K562 (cell line): ENCODE measurements at places on chromosomes 2 and 18.

GRCh38 chr18:77115192-77115953 lies 17.2 kb downstream of the MBP start:
- DNase-seq: no peak

DNA sequence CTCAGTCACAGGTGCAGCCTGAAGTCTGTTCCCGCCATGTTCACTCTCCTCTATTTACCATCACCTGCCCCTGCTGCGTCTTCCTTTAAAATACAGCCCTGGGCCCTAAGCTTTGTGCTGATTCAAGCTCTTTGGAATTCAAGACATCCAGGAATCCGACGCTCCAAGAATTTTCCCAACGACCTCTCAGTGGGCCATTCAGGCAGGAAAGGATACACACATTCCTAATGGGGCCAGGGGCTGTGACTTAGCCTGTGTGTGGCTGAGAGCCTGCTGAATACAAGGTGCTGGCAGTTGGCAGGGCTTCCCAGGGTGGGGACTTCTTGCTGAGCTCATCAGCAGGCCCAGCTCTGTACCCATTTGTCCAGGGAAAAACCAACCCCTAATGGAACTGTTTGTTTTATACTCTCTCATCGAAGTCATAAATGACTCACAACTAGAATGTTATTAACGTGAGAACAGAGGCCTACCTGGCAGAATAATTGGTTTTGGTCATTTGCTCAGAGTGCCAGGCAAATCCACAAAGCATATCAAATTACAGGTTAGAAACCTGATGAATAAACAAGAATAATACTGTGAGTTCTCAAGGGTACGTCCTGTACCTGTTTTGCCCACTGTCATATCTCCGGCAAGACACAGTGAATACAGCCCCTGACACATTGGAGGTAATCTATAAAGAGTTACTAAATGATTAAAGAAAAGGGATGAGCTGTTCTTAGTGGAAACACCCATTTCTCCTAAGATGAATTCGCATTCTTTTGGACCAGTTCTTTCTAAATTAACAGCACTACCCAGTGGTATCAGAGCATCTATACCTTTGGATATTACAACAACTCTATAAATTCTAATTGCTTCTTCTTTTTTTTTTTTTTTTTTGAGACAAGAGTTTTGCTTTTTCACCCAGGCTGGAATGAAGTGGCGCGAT lies 12.6 kb upstream of the KCMF1 start:
- no peak for DNase-seq

DNA sequence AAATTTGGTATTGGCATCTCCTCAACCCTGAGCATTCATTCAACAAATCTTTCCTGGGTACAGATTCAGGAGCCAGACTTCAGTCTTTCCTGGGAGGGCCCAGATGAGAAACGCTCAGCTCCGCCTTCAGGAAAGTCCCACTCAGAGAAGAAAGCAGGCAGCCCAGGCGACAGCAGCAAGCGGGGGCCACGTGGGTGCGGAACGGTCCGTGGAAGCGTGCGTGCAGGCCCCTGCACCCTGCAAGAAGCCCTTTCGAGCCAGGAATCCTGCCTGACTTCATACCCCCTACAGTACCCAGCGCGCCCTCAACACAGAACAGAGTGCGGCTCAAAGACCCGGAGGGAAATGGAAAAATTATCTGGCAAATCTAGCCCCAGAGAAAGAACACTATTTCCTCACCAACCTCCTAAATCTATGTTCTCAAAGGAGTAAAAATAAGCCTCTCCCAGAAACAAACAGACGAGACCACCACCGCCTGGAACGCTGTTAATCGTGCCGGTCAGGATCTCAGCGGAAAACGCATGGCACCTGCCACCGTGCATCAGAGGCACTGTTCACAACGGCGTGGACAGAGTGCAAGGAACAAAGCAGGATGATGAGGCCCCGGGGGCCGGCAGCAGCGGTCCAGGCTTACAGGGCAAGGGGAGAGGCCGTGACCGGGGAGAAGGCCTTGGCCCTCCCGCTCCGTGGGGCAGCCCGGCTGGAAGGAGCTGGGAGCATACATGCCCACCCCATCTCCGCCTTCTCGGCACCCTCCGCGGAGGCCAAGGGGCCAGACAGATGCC lies 318.3 kb downstream of the EIPR1 start:
- DNase-seq: no peak

DNA sequence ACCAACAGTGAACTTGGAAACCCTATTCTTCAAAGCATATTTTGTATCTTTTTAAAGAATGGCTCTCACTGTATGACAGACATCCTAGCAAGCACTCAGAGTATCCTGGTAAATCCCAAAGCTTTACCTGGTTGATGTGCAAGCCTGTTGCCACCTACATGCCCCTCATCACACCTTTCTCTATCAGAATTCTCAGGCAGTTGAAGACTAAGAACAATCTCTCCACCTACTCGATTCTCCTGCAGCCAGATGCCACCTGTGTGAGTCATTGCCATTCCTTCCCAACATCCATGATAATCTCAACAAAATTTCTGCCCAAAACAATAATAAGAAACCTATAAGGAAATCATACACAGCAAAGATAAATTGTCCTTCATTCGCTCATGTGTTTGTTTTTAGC lies 659.8 kb downstream of the BCL11A start:
- no peak for DNase-seq

- no peak for DNase-seq
These were observed 118.2 kb downstream of the MTCL1 start for GRCh38 chr18:8823530-8823929.

DNA sequence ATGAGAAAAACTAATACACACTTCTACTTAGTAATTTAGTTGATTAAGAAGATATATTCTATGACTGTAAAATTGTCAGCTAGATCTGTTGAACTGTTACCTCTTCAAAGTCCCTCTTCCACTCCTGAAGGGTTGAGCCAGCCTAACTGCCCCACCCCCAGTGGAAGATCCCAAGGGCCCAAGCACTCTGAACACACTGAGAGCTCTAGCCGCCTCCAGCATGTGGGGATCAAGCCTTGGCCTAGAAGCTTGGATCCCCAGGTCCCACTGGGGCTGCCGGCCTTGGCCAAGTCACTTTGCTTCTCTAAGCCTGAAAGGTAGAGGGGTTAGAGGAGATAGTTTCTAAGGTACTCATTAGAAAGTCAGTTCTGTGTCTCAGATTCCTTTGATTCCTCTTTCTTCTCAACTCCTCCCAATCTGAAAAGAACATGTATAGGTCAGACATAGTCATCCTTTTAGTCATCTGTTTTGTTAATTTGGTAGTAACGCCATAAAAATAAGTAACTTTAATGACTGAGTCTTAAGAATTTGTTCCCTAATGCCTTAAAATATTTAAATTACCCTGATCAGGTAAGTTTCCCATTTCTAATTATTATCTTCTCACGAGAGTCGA lies 5.6 kb downstream of the CPSF3 start:
- DNase-seq: no peak

DNA sequence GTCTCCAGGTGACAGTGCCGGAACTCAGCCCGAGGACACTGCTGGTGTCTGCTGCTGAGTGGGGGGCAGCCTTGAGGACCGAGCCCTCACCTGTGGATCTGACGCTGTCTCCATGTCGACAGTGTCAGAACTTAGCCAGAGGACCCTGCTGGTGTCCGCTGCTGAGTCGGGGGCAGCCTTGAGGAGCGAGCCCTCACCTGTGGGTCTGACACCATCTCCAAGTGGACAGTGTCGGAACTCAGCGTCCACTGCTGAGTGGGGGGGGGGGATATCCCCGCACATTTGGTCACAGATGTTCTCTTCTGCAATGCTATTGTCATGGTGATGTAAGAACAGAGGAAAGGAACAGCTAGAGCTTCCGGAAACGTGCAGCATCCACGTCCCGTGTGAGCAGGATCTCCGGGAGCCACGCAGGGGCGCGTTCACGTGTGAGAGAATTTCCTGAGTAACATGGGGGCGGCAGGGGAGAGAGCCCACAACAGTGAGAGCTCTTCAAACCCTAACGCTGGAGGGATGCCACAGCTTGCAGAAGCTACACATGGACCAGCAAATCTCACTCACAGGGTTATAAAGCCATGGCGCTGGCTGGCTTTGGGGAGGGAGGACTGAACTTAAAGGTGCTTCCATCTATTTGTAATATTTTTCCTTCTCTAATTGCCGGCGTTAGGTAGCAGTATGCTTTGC lies 250.7 kb upstream of the SALL3 start:
- DNase-seq: no peak

DNA sequence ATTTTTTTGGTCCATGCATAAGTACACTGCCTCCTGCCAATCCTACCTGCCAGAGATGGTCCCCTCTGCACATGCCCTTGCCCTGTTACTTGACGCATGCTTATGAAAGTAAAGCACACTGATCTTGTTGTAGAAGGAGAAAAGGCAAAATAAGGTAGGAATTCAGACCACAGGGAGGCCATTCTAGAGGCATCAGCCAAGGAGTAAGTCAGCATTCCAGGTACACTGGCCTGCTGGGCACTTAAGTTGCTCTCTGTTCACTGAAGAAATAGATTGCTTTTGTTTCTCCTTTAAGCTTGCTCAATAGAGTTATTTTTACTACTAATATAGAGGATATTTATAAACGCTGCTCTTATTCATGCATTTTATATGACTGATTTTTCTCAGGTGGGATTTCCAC lies 604.4 kb downstream of the TDRD15 start:
- no peak for DNase-seq

- no peak for DNase-seq
These were observed 30.1 kb upstream of the MC5R start for GRCh38 chr18:13793819-13794218.

DNA sequence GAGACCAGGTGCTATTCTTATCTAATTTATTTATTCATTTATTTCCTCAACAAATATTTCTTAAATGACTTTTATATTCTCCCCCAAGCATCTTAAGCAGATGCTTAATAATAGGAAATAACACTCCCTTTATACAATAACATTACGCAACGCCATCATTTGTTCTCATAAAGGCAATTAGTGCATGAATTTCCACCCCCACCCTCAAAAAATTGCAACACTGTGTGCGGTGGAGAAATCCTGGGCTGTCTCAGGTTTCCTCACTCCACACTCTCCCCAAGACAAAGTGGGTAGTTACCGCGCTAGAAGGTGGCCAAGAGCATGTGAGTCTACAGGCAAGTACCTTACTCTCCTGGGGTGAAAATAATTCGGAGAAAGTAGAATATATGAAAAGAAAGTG lies 37.0 kb upstream of the CTDP1 start:
- no peak for DNase-seq

GRCh38 chr2:66851449-66851872 lies 416.5 kb downstream of the MEIS1 start:
- DNase-seq: no peak

GRCh38 chr2:143577489-143577888 lies 448.3 kb downstream of the ARHGAP15 start:
- no peak for DNase-seq

GRCh38 chr18:39909706-39910105 lies 2045.3 kb upstream of the PIK3C3 start:
- no peak for DNase-seq

DNA sequence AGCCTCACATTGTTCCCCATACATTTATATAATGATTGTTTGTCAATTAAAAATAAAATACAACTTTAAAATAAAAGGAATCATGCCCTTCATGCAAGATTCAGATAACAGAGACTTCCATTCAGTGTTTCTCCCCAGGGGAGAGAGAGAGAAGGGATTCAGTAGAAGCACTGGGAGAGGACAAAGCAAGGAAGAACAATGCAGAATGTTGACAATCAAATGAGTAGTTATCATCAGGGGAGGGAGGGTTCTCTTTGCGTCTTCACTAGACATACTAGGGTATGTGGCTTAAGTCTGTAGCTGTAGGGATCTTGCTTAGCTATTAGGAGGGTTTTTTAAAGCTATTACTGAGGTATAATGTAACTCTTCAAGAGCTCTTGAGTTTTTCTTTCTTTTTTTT lies 30.7 kb downstream of the FSHR start:
- DNase-seq: no peak

GRCh38 chr2:234051374-234052070 lies 1.0 kb downstream of the SPP2 start:
- no peak for DNase-seq

DNA sequence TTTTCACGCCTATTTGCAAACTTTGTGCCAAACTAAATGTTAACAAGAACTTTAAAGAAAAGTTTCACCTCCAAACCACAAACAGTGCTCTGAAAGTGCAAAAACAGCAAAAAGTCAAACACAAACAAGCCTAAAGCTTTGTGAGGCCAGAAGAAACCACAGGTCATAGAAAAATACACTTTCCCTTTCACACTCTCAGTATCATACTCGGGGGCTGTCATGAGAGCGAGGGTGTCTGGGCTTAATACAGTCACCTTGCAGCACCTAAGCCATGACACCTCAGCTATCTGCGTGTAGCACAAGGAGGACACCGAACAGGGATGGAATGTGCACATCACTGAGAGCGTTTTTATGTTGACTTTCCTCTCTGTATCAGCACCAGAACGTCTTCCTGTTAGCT lies 26.6 kb upstream of the SEH1L start:
- no peak for DNase-seq

DNA sequence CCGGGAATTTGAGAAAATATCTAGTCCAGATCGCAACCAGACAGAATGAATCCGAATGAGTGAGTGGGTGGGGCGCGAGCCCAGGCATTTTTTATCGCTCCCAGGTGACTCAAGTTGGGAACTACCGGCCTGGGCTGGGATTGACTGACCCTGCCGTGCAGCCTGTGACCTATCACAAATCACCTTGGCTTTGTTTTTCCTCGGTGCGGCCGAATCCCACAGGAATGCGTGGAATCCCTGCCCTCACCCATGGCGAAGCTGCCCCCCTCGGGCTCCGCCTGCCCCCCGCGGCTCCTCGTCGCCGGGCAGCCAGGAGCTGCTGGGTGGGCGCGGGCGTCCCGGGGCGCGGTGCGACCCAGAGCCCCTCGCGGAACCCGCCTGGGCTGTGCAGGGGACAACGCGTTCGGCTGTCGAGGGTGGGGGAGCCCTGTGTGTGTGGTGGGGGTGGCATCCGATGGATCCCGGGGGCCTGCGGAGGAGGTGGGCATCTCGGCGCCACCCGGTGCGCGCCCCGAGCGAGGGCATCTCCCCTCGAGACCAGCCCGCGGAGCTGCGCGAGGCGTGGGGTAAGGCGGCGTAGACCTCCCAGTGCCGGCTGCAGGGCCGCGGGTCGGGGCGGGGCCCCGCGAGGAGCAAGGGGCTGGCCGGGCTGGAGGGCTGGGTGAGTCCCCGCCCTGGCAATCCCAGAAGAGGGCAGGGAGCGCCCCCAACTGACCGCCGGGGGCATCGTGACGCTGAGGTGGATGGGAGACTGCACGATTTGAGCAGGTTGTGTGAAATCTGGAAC lies 16.5 kb downstream of the B3GNT7 start:
- DNase-seq: no peak

DNA sequence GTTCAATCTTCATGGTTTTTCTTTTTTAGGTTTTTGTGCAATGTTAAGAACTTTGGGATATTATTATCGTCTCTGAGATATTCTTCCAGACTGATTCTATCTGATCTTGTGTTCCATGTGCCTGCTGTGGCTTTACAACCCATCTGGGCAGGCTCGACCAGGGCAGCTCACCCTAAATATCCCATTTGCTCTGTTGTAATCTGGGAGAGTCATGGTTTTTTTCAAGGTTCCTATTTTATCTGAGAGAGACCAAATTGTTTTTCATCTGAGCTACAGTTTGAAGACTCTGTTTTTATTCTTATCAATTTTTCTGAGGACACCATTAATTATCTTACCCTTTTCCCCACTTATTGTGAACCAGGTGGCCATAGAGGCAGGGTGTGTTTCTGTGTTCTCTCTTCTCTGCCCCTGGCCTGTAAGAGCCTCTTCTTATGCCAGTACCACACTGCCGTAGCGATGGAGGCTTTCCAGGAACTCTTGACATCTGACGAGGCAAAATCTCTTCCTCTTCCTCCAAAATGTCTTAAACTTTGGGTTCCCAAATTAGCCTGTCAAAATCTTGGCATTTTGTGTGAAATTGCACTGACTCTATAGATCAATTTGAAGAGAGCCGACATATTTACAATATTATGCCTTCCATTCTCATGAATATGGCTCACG lies 3.1 kb downstream of the SP140L start:
- DNase-seq: no peak
